NCI-H1105 (cell line): ENCODE measurements at places on chromosomes 4 and X.

DNA sequence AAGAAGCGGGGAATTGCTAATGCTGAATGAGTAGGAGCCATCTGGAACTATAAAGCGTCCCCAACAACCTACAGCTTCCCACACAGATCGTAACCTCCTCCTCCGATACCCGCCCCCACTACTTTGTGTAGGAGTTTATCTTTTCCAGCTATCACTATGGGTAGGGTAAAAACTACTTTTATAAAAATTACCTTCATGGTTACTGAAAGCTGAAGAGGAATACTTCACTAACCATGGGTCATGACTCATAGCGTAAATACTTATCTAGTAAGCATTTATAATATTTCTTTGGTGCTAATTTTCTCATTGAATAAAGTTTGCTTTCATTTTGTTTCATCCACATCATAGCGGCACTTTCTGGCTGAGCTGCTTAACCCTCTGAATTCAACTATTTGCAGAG lies 79.4 kb upstream of the TNIP3 start:
- no peak for DNase-seq

GRCh38 chrX:135522132-135522530 lies 1.7 kb downstream of the INTS6L start:
- DNase-seq, result no peak

DNA sequence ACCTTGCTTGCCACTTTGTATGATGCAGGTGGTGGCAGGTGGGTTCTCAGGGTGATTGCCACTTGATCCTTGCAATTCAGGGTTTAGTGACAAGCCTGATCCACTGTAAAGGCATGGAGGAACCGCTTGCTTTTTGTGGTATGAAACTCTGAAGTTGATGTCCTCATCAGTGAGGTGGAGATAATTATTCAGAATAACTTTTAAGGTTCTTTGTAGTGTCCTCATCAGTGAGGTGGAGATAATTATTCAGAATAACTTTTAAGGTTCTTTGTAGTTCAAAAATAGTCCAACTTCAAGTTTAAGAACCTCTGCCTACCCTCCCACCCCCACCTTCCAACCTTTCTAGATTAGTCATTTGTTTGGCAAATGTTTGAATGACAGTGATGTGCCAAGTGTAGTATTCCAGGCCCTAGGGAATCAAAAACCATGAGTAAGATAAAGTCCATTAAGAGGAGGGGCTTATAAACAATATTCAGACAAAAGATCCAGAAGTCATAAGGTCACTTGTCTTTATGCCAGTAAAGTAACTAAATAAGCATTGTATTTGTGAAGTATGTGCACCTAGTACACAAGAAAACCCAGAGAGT lies 51.2 kb downstream of the DCUN1D4 start:
- DNase-seq, result no peak

GRCh38 chr4:88018466-88018865 lies 11.0 kb downstream of the PKD2 start:
- DNase-seq, result no peak

- no peak for DNase-seq
Observed at GRCh38 chr4:166293556-166293955, 420.5 kb downstream of the TLL1 start.

DNA sequence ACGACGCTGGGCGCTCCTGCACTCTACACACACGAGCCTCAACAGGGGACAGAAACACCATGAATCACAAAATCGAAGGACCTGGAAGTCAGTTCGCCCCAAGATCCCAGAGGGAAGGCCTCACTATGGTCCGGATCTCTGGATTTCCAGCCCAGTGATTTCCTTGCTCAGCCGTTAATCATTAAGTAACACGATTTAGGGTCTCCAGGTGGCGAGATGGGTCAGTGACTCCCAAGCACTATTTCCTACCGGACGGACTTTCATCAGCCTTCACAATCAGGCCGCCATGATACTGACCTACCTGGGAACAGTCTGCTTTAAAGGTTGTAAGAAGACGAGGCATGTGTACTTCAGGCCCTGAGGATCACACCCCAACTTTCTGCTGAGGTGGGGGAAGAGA lies 63.7 kb downstream of the FAT1 start:
- DNase-seq, result no peak
